ENCODE measurements at places on chromosomes 5 and 9.

DNA sequence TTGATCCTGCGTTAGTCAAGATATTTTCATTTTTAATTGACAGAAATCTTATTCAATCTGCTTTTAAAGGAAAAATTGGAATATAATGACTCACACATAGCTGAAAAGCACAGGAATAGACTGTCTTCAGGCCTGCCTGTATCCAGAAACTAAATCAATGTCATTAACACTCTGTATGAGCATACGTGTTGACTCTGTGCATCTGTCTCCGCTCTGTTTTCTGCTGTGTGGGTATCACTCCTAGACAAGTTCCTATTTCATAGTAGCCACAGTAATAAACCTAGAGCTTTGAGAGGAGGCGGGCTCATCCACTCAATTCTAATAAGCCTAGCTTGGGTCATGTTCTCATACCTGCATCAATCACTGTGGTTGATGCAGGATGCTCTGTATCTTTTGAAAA is 267.6 kb downstream of the KCTD16 start:
- no peak for DNase-seq

DNA sequence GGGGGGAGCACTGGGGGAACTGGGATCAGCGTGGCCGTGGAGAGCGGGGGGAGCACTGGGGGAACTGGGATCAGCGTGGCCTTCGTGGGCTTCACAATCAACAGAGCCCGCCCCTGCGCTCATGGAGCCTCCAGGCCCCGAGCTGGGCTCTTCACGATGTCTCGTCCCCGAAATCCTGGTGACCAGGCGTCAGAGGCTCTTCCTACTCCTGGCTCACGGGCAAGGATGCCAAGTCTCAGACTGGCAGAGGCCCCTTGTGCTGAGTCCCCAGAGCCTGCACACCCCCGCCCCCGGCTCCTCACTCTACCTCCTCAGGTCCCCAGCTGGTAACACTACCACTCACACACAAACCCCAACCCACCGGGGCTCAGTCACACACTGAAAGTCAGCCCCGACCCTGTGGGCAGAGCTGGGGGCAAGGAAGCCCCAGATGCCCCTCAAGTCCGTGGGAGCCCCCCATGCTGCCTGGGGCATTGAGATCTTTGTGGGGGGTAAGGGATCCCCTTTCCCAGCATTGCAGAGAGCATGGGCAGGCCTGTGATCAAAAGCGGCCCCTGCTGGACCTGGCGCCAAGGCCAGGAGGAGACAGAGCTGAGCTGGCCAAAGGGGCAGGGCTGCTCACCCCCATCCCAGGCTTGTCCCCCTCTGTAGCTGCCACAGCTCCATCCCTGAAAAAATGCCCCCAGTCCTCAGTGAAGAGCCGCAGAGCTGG is 26.7 kb downstream of the LHX3 start:
- DNase-seq = no peak

DNA sequence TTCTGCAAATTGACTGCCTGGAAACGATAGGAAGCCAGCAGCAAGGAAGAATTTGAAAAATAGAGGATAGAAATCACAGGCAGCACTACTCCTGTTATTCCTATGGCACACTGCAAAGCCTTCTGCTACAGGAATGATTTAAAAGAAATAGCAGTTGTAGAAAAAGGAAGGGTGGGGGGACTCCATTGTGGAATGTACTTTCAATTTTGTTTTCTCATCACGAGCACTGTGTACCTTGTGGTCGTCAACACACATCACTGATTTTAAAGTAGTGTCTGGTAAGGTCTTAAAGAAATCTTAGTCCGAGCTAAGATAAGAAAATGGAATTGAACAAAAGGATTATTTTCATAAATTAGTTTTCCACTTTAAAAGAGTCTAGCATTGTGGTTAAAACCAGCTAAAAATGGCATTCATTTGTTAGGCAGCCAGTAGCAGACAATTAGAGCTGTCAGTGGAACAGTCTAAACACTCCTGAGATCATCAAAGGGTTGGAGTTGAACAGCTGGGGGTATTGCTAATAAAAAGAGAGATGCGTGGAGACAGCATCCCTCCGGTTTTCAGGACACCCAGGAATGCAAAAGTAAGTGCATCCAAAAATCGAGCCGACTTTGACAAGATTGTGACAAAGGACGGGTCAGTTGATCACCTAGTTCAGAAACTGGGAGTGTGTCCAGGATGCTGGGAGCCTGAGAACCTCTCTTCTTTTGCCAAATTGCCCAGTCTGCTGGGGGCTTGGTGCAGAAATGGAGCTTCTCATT is 97.8 kb upstream of the WWC1 start:
- no peak for DNase-seq

- no peak for DNase-seq
These were observed 2.0 kb downstream of the CDC14B start for GRCh38 chr9:96617439-96618185.

GRCh38 chr5:123142206-123142915 is 53.3 kb downstream of the PRDM6 start:
- no peak for DNase-seq

DNA sequence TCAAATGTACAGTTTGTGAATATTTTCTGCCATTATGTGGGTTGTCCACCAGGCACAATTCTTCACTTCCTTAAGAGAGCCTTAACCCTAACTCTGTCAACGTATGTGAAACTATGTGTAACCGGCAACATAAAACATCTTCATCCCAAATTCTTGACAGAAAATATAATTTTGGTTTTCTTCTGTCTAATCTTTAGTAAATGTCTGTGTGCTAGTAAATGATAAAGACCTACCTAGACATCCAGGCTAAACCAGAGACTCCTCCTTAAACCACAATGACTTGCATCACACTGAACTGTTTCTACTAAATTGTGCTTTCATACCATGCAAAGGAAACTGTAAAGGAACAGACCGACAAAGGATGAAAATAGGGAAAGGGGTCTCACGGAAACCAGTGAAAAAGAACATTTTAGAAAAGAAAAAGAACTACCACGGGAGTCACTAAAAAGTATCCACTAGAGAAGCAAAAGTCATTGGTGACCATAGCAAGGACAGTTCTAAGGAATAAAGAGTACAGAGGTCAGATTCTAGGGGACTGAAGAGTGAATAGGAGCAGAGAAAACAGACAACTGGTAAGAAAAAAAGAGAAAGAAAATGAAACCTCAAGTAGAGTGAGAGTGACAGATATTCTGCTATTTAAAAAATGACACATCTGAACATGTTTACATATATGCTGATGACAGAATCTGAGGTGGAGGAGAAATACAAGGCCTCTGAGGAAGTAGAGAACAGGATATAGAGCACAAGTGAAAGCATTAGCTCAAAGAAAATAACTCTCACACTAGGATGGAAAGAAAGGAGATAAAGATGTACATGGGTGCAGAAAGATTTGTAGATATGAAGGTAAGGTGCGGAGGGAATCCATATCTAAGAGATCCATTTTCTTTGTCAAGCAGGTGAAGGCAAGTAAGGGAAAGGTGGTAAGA is 49.4 kb downstream of the FNIP1 start:
- DNase-seq = peak; percentile 38

DNA sequence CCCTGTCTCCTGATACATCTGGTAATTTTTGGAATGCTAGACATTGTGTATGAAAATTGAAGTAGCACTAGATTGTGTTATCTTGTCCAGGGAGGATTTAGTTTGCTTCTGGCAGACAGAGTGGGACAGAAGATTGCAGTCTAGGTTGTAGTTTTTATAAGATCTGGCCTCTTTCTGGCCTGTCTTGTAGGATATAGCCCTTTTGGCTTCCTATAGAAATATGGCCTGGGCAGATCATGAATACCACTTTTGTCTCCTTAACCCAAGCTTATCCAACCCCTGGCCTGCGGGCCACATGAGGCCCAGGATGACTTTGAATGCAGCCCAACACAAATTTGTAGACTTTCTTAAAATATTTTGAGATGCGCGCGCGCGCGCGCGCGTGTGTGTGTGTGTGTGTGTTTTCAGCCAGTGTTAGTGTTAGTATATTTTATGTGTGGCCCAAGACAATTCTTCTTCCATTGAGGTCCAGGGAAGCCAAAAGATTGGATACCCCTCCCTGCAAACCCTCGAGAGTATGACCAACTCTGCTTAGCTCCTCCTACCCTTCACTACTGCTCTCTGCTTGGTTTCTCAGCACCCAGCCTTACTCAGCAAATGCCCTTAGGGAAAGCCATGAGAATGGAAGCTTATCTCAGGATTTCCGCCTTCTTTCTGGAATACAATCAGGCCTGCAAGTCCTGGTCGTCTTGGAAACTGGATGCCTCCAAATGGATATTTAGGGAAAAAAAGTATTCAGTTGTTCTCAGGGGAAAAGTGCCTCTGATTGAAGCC is 26.5 kb downstream of the ANKRD33B start:
- DNase-seq = no peak

GRCh38 chr9:112894699-112895098 is 4.0 kb upstream of the SLC46A2 start:
- DNase-seq = peak; percentile 24

- DNase-seq = no peak
These were observed 567.1 kb upstream of the ZNF608 start for GRCh38 chr5:125313555-125313954.

DNA sequence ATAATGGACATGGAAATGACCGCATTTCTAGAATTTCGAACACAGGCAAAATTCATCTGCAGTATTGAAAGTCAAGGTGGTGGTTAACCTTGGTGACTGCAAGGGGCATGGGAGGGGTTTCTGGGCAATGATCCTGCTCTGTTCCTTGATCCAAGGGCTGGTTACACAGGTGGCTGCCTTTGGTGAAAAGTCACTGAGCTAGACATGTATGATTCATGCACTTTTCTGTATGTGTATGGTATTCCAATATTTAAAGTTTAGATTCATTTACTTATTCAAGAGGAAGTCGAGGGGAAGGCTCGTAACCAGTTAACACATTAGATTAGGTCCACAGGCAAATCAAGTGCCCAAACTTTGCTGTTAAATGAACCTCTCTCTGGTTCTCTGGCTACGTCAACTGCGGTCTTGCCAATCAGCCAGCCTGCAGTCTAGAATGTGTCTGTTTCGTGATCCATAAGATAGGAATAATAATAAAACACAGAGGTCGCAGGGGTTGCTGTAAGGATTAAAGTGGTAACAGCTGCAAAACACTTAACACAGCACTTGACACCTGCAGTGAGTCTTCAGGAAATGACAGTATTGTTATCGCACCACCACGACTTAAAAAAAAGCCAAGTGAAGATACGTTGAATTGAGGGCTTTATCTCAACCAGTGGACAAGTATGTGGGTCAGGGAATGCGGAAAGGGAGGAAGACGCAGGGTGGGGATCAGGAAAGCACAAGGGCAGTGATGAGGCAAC is 92.5 kb downstream of the TLE1 start:
- DNase-seq = no peak

DNA sequence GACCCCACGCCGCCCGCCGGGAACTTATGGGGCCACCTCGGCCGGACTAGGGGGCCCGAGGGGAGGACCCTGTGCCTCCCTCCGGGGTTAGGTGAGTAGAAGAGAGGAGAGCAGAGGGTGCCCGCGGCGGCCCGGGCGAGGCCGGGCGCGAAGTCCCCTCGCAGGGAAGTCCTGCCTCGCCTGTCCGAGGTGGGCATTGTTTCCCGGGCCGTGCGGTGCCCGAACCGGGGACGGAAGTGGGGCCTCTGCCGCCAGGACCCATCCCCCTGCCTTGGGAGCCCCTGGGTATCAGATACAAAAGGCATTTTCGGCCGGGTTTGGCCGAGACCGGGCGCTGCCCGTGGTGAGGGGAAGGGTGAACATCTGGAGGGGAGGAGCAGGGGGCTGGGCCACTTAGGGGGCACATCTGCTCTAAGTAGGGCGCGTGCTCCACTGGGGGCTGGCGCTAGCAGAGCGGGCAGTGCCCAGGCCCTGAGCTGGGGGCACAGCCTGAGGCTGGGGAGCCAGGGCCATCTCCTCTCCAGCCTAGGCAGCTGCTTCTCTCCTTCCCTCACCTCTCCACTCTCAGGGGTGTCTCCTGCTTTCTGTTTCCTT is 48.2 kb downstream of the DAB2IP start:
- no peak for DNase-seq

DNA sequence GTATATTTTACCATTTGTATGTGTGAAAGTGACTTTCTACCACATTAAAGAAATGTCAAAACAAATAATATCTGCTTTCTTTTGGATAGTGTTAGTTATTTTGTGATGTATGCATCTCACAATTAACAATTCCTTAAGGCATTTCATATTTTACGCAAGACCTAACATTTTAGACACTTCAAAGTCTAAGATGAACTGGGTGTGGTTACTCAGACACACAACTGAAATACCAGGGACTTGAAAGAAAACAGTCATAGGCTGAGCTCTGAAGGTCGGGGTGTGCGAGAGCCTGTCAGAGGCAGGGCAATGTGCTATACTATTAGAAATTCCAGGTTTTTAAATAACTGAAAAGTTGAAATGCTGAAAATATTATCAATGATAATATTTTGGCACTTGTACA is 44.5 kb upstream of the ZNF622 start:
- DNase-seq = no peak

- no peak for DNase-seq
These were observed at the start of gene DMRT3 for GRCh38 chr9:976258-976942. TSS of gene DMRT3 (plus strand) at chr9:976655. CDS start at chr9:977002, 347 bp downstream.

DNA sequence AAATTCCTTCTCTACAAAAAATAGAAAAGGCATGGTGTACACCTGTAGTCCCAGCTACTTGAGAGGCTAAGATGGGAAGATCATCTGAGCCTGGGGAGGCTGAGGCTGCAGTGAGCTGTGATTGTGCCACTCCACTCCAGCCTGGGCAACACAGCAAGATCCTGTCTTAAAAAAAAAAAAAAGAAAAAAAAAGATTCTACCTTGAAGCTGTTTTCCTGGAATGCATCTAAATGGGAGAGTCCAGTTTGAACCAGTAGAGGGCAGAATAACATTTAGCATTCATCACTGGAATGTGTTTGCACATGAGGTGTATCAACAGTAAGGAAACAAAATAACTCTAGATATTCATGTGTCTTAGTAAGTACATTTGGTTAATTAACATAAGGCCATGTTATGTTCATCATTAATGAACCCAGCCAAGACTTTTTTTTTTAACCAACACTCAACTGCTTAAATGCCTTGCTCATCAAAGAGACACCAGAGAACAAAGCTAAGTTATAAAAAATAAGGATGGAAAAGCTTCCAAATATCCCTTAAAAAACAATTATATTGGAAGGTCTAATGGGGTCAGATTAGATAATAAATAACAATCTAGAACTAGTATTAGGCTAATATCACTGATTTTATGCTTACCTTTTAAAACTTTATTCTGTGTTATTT is 16.1 kb downstream of the IFNE start:
- DNase-seq = peak; percentile 71

DNA sequence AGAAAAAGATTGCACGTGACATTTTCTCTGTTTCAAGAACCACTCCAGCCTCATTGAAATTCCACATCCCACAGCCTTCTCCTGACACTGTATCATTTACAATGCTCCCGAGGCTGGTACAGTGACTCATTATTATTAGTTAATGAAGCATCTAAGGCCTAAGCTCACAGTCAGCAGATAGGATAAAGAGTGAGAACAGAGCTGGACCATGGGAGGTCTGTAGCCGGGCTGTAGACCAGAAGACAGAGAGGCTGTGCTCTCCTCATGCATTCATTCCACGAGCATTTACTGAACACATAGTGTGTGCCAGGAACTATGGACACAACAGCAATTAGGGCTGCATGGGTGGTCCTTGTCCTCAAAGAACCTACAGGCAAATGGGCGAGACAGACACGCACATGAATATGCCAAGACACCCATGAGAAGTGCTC is 47.3 kb upstream of the GALNT10 start:
- DNase-seq = no peak

All from AG10803 (cell line).